Frontal cortex (tissue), 4 donors: ENCODE measurements at places on chromosomes 3 and 15. TPM values are rescaled to one million over a fixed set of nuclear protein-coding genes. Genes with fewer than 3 reads are reported as not detected.

- DNase-seq, result no peak
Measured at GRCh38 chr15:28894631-28895030, 8.9 kb downstream of the APBA2 start.

DNA sequence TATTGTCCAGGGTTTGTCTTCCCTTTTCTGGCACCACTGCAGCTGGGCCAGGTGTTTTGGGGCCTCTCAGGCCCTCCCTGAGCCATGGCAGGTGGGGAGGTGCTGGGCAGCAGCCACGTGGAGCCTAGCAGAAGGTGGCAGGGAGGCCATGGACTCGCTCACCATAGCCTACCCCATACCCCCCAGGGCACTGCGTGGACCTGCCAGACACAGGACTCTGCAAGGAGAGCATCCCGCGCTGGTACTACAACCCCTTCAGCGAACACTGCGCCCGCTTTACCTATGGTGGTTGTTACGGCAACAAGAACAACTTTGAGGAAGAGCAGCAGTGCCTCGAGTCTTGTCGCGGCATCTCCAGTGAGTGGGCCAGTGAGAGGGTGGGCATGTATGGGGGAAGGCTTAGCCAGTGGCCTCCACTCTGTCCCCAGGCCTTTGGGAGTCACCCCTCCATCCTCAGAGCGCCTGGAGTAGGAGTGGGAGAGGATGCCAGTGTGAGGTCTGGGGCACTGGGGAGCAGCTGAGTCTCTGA, 11.9 kb downstream of the SPINT1 start:
- DNase-seq, result no peak

The CILP gene
- total RNA-seq, result 0.41 TPM

DNA sequence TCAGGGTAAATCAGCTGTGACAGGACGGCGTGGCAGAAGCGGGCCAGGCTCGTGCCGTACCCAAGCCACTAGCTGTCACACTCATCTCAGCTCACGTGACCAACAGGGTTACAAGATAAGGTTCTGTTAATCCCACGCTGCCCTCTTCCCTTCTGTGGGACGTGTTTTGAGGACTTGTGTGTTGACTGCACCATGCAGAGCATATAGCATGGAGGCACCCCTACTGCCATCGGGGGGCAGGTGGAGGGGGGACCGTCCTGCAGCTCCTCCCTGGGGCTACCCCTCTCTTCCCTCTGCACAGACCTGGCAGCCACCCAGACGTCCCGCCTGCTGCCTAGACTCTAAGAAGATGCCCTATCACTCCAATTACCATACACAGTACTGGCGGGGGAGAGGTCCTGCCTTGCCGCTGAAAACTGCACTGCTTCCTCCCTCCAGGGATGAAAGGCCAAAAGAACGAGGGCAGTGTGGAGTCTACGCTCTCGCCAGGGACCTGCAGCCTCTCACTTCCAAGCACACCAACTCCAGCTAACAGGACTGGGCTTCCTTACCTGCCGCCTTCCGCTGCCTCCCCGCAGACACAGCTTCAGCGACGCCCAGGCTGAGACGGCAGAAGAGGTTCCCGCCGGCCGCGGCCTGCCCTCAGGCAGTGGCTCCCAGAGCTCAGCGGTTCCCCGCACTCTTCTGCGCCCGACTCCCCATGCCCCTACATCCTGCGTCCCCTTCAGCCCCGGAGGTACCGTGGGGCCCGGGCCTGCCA, at the start of gene TNK2:
Gene TNK2 (minus strand): TSS at position 618 of the 760 bp plus-strand sequence. CDS start 19,963 bp downstream, outside the sequence.
- peak; percentile 53 for DNase-seq

The CAND2 gene
- 11.4 TPM for total RNA-seq

The SLC22A13 gene
- under 0.01 TPM for total RNA-seq

GRCh38 chr15:54605556-54605955, 591.2 kb downstream of the RSL24D1 start:
- no peak for DNase-seq

GRCh38 chr15:47829667-47830066, 112.4 kb downstream of the SEMA6D start:
- no peak for DNase-seq

DNA sequence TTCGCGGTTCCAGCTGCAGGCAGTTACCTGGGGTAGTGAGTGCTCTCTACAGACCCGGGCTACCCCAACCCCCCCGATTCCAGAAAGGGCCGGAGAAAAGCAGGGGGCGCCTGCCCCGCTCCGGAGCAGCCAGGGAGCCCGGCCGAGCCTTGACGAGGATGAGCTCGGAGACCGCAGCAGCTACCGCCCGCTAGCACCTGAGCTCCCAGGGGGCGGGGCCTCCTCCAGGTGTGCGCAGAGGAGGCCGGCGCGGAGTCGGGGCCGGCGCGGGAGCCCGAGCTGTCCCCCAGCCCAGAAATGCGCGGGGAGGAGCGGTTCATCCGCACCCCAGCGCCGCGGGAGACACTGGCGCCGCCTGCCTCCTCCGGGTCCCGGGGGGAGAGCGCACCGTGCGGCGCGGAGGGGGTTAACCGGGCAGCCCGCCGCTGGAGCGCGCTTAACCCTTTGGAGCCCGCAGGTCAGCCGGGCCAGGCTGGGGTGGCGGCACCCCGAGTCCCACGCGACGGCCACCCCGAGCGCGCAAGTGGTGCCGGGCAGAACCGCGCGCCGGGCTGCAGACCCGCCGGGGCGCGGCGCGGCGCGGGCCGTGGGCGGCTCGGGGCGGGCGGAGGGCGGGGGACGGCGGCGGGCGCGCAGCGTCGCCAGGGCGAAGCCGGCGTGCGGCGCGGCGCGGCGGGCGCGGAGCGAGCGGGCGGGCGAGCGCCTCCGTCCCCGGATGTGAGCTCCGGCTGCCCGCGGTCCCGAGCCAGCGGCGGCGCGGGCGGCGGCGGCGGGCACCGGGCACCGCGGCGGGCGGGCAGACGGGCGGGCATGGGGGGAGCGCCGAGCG, at the start of gene CACNA1D:
Gene CACNA1D (plus strand): TSS at position 649 of the 829 bp plus-strand sequence. CDS start 556 bp downstream, outside the sequence.
- DNase-seq, result peak; percentile 64

The PTX3 gene
- total RNA-seq, result 16.7 TPM

The ZNF502 gene
- total RNA-seq, result 14.3 TPM

The RARB gene
- 28.5 TPM for total RNA-seq

- DNase-seq, result no peak
Measured at GRCh38 chr3:11346416-11346815, 74.2 kb downstream of the ATG7 start.

- DNase-seq, result no peak
Measured at GRCh38 chr15:68583321-68583720, 4.5 kb downstream of the CORO2B start.

DNA sequence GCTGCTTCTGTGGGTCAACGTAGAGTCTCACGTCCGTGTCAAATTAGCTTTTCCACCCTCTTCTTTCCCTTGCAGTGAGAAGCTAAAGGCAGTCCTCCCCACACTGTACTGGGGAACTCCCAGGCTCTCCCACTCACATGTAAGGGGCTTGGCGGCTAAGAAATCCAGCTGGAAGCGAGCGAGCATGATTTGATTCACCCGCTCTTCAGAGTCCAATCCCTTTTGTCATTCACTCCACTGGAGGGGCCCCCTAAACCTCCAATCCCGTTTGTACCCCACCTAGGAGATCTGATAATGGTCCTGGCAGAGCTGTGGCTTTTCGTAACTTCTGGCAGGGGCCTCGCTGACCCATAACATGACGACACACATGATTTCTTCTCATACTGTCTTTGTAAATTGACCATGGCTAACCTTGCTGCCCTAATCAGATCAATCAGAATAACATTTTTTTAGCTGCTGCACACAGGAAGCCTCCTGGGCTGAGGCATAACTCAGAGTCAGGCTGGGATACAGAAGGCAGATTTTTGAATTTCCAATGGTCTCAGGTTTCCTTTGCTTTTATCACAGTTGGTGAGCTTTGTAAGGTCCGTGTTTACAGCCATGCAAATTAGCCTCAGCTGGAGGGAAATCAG, 235.2 kb downstream of the GREM1 start:
- no peak for DNase-seq

DNA sequence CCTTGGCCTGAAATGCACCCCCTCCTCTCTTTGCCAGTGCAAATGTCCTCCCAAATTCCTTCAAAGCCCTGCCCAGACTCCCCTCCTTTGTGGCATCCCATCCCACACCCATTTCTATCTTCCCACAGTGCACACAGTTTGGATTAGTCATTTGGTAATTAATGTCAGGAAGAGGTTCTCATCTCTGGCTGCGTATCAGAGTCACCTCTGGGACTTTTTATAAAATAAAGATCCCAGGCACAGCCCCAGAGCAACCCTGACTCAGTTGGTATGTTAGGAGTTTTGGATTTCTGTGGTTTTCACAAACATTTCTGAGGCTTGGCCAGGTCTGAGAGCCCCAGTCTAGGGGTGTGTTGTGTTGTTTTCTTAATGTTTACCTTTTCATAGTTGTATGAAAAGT, 41.6 kb downstream of the C3orf20 start:
- DNase-seq, result no peak

The CLRN1 gene
- total RNA-seq, result not detected

The PDZRN3 gene
- total RNA-seq, result 45.7 TPM

DNA sequence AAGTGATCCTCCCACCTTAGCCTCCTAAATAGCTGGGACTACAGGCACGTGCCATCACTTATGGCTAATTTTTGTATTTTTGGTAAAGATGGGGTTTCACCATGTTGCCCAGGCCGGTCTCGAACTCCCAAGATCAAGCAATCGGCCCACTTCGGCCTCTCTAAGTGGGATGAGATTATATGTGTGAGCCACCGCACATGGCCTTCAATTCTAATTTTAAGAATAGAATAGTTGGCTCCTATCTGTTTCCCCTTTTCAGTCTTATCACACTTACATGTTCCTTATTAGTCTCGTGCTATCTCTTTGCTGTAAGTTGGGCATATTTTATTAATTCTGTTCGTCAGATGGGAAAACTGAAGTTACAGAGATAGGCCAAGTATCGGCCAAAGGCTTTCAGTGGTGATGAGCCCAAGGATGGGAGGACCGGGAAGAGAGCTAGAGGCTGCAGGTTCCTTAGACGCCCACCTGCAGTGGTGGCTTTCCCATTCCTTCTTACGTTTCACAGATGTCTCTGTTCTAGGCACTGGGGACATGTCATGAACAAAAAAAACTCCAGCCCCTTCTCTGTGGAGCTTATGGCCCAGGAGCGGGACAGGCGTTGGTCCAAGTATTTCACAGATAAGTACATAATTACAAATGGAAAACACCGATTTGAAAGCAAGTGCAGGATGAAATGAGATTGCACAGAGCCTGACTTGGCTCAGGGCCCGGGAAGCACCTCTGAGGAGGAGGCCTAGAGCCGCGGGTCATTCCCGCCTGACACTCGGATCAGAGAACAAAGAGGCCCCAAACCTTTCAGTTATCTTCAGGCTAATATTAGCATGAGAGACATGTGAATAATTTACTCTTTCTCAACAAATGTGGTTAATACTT, 91.1 kb upstream of the KLF13 start:
- DNase-seq, result no peak

- DNase-seq, result no peak
Measured at GRCh38 chr3:186932281-186933181, 2.2 kb downstream of the ST6GAL1 start.

The NRROS gene
- total RNA-seq, result 0.82 TPM

GRCh38 chr3:81612768-81613167, 148.7 kb downstream of the GBE1 start:
- DNase-seq, result no peak

The CLDN16 gene
- 1.6 TPM for total RNA-seq

DNA sequence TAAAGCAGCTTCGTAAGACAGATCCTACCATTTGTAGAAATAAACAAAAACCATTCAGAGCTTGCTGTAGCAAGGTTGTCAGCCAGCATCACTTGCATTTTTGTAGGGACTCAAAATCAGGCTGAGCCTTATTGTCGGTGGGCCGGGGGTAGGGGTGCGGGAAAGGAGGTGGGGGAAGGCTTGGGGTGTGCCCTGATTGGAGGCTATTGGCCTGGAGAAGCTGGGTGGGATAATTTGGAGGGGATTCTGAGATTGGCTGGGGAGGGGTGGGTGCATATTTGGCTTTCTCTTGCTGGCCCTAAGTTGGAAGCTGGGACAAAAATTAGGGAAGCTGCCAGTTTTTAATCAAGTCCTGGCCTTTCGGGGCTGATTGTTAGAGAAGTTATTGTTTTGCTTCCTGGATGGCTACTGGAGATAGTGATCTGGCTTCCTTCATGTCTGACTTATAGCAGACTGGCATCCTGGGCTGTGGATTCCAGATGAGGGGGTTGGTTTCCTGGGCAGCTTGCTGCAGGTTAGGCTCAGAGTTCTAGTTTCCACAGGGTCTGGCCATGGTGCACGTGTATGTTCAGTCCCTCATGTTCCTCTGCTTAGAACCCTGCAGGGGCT, 22.8 kb downstream of the STOML1 start:
- DNase-seq, result no peak

- no peak for DNase-seq
Measured at GRCh38 chr3:141243271-141243707, 11.7 kb downstream of the PXYLP1 start.

DNA sequence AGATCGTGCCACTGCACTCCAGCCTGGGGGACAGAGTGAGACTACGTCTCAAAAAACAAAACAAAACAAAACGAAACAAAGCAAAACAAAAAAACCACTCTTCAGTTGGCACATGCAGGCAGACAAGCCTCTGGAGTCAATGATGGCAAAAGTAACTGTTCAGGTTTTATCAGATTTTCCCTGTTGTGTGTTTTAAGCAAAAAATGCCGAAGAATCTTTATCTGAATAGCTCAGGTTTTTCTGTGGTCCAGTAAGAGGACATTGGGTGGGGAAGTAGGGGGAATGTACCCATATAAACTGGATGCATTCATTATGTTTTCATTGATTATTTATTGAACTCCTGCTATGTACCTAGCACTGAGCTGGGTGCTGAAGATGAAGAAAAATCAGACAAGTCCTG, 20.8 kb upstream of the BCL2A1 start:
- DNase-seq, result no peak

- DNase-seq, result no peak
Measured at GRCh38 chr3:72538070-72538745, 310.0 kb downstream of the SHQ1 start.

GRCh38 chr3:32667072-32667582, 17.9 kb upstream of the CNOT10 start:
- DNase-seq, result no peak

DNA sequence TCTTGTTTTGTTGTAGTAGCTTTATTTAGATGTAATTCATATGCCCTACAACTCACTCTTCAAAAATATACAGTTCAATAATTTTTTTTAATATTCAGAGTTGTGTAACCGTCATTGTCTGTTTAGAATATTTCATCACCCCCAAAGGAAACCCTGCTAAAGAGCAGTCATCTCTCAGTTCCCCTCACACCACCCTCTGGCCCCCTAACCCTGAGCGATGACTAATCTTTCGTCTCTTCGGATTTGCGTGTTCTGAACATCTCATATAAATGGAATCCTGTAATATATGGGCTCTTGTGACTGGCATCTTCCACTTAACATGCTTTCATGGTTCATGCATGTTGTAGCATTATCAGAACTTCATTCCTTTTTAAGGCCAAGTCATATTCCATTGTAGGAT, 183.8 kb downstream of the ATG7 start:
- DNase-seq, result no peak

GRCh38 chr3:122623031-122623829, 45.8 kb downstream of the PARP15 start:
- no peak for DNase-seq

The CMSS1 gene
- total RNA-seq, result 8.2 TPM

DNA sequence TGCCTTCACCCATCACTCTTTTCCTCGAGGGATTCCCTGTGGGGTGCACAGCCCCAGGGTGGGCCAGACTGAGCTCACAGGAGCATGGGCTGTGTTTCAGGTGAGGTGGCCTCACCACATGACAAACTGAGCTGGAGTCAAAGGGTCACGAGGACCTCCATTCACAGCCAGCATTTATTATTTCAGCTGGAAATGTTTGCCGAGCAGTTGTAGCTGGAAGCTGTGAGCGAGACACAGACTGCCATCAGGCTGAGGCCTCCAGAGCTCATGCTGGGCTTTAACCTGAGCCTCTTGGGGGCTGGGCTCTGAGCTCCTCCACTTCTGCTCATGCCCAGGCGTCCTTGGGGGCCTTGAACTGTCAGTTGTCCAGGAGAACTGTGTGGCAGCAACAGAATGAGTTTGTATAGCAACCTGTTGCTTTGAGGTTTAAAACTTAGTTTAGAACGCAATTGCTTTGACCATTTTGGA, 57.5 kb downstream of the FLNB start:
- no peak for DNase-seq
